ENCODE measurements at places on chromosomes 2 and 18. TPM values are rescaled to one million over a fixed set of nuclear protein-coding genes. Genes with fewer than 3 reads are reported as not detected.

AKAIN1 gene
- polyA plus RNA-seq: not detected

PPP4R3B gene
- 11.0 TPM for polyA plus RNA-seq

DNA sequence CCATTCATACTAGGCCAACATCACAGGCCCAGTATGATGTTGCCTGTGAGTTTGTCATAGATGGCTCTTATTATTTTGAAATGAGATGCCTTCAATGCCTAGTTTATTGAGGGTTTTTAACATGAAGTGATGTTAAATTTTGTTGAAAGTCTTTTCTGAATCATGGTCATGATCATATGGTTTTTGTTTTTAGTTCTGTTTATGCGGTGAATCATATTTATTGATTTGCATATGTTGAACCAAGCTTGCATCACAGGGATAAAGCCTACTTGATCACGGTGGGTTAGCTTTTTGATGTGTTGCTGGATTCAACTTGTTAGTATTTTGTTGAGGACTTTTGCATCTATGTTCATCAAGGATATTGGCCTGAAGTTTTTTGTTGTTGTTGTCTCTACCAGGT lies 195.8 kb upstream of the FN1 start:
- no peaks in the 10 kb centered on the region for H3K36me3 ChIP-seq
- H3K4me3 ChIP-seq: no peak overlapping the region
- H3K27me3 ChIP-seq: no peaks in the 10 kb centered on the region
- no peak for DNase-seq
- H3K4me1 ChIP-seq: no peaks in the 10 kb centered on the region
- no peak overlapping the region for H3K27ac ChIP-seq

- no peaks in the 10 kb centered on the region for H3K27me3 ChIP-seq
- H3K4me3 ChIP-seq: no peak overlapping the region
- no peak overlapping the region for H3K27ac ChIP-seq
- no peaks in the 10 kb centered on the region for H3K4me1 ChIP-seq
- H3K36me3 ChIP-seq: no peaks in the 10 kb centered on the region
Measured at GRCh38 chr2:118403658-118404451, 315.6 kb downstream of the INSIG2 start.

- DNase-seq: peak; percentile 47
- peak overlapping the region; percentile 27 for H3K27ac ChIP-seq
- peaks cover 9% of the 10 kb centered on the region for H3K4me1 ChIP-seq
- H3K36me3 ChIP-seq: no peaks in the 10 kb centered on the region
- no peak overlapping the region for H3K4me3 ChIP-seq
Measured at GRCh38 chr2:37506407-37507050, 162.1 kb downstream of the QPCT start.

DNA sequence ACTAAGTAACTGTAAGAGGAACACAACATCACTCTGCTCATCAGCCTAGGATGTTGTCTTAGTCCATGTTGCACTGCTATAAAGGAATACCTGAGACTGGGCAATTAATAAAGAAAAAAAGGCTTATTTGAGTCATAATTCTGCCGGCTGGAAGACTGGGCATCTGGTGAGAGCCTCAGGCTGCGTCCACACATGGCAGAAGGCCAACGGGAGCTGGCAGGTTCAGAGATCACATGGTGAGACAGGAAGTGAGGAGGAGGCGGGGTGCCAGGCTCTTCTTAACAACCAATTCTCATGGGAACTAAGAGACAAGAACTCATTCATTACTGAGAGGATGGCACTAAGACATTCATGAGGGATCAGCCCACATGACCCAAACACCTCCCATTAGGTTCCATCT lies 46.8 kb downstream of the EPG5 start:
- H3K27ac ChIP-seq: peak overlapping the region; percentile 64
- no peak overlapping the region for H3K4me3 ChIP-seq
- peaks cover 81% of the 10 kb centered on the region for H3K36me3 ChIP-seq
- peaks cover 11% of the 10 kb centered on the region for H3K4me1 ChIP-seq
- peak; percentile 68 for DNase-seq

CD8B2 gene
- not detected for polyA plus RNA-seq

POTEC gene
- not detected for polyA plus RNA-seq

DSG4 gene
- not detected for polyA plus RNA-seq

GRCh38 chr2:96527286-96528005 lies 9.1 kb upstream of the ARID5A start:
- H3K27me3 ChIP-seq: no peaks in the 10 kb centered on the region
- no peak overlapping the region for H3K27ac ChIP-seq
- peaks cover 11% of the 10 kb centered on the region for H3K4me1 ChIP-seq
- 0 out of 2 replicates have a peak overlapping the region, but pooled peaks have one; percentile 13 for H3K4me3 ChIP-seq
- DNase-seq: peak; percentile 56

GRCh38 chr2:96548558-96549465 lies 12.3 kb downstream of the ARID5A start:
- H3K4me1 ChIP-seq: no peaks in the 10 kb centered on the region
- no peaks in the 10 kb centered on the region for H3K36me3 ChIP-seq

WDR33 gene
- polyA plus RNA-seq: 12.4 TPM

- no peak overlapping the region for H3K27ac ChIP-seq
- H3K4me1 ChIP-seq: no peaks in the 10 kb centered on the region
- DNase-seq: no peak
Measured at GRCh38 chr2:217654168-217654567, 348.6 kb downstream of the TNS1 start.

ZNF892 gene
- 1.4 TPM for polyA plus RNA-seq

DNA sequence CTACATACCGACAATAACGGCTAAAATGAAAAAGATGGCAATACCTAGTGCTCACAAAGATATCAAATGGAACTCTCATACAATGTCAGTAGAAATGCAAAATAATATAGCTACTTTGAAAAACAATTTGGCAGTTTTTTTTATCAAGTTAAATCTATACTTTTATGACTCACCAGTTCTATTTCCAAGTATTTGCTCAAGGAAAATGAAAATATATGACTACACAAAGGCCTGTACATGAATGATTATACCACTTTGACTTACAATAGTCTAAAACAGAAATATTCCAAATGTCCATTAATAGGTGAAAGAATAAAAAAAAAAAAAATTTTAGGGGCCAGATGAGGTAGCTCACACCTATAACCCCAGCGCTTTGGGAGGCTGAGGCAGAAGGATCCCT lies 219.8 kb downstream of the ZRANB3 start:
- H3K4me3 ChIP-seq: no peak overlapping the region
- H3K36me3 ChIP-seq: peaks cover 6% of the 10 kb centered on the region

BCL2 gene
- 1.2 TPM for polyA plus RNA-seq

FBXO15 gene
- 0.70 TPM for polyA plus RNA-seq

FIGN gene
- 0.74 TPM for polyA plus RNA-seq

- H3K27ac ChIP-seq: no peak overlapping the region
- H3K36me3 ChIP-seq: no peaks in the 10 kb centered on the region
Measured at GRCh38 chr2:152493945-152494528, 159.1 kb downstream of the FMNL2 start.

SLC8A1 gene
- 3.2 TPM for polyA plus RNA-seq

GRCh38 chr2:64655018-64655664 lies 1.4 kb upstream of the SERTAD2 start:
- peak overlapping the region; percentile 91 for H3K27ac ChIP-seq
- H3K4me1 ChIP-seq: peaks cover 18% of the 10 kb centered on the region
- DNase-seq: no peak
- no peaks in the 10 kb centered on the region for H3K36me3 ChIP-seq

DNA sequence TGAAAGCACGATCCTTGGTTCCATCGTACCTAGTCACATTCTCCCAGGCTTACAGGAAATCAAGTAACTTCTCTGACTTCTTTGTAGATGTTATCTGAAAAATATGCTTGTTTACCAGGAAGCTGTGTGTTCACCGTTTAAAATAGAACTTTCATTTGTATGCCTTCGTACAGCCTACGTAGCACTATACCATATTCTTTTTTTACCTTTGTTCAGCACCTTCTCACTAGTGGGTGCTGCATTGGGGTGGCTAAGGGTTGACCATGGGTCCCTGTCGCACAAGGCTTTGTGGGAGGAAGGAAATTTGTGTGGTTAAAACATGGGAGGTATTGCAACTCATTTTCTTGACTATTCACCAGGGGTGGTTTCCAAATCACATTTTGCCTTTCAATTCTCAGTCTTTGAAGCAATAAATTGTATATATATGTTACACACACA lies 16.6 kb downstream of the MALT1 start:
- DNase-seq: no peak
- peaks cover 3% of the 10 kb centered on the region for H3K4me1 ChIP-seq
- peaks cover 46% of the 10 kb centered on the region for H3K36me3 ChIP-seq
- no peak overlapping the region for H3K27ac ChIP-seq
- no peaks in the 10 kb centered on the region for H3K27me3 ChIP-seq
- H3K4me3 ChIP-seq: no peak overlapping the region

CRYBA2 gene
- not detected for polyA plus RNA-seq

DNA sequence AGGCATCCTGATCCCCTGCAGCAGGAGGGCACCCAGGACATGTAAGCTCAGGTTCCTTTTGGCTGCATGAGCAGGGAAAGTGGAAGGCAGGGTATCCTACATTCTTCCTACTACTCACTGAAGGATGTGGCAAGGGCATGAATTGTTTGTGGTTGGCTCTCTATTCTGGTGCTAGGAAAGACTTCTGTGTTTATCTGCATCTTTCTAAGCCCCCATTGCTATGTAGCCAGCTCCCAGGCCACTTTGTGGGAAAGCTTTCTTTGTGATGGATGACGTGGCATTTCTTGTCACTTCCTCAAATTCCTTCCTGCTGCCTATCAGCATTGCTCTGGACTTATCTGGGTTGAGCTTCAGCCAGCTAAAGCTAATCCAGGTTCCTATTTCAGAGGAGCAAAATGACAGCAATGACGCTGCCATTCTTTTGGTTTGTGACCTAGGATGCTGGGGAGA lies 46.2 kb downstream of the MEIS1 start:
- H3K4me1 ChIP-seq: peaks cover 31% of the 10 kb centered on the region
- DNase-seq: no peak
- no peak overlapping the region for H3K4me3 ChIP-seq
- H3K27me3 ChIP-seq: no peaks in the 10 kb centered on the region
- no peak overlapping the region for H3K27ac ChIP-seq
- H3K36me3 ChIP-seq: peaks cover 15% of the 10 kb centered on the region

DNA sequence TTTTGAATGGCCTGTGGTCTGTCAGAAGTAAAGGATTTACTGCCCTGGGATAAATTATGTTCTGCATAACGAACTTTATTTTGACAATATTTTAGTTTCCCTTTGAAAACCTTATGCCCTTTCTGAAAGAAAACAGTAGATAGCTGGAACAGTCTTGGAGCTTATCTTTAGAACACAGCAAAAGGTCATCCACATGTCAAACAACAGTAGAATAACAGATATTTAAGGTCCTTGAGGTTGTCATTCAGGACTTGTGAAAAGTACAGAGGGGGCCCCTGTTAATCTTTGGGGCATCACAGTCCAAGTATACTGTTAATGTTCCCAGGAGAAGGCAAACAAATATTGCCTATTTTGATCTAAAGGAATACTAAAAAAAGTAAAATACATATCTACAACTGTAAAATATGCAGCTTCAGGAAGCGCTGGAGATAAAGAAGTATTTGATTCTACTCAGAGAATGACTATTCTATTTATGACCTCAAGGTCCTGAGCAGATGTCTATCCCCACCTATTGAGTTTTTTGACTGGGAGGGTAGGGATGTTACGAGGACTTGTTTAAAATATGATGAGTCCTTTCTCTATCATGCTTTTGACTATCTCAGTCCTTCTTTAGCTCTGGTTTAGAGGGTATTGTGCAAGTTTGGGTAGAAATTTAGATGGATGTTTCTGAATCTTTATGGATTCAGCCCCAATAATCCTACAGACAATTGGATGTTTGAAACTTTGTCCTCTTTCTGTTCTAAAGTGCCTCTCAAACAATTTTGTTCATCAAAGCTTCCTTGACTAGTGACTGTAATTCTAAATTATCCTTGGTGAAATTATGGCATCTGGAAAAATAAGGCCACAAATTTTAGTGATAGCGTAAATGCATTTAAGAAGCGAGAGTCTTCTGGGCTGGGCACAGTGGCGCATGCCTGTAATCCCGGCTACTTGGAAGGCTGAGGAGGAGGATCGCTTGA lies 25.1 kb upstream of the TMEM214 start:
- H3K27me3 ChIP-seq: no peaks in the 10 kb centered on the region
- H3K27ac ChIP-seq: no peak overlapping the region
- no peak overlapping the region for H3K4me3 ChIP-seq

SH3BP4 gene
- polyA plus RNA-seq: 32.9 TPM

MYL12B gene
- 555 TPM for polyA plus RNA-seq

GRCh38 chr2:11710210-11710609 lies 36.2 kb upstream of the LPIN1 start:
- H3K27ac ChIP-seq: peak overlapping the region; percentile 13
- H3K4me1 ChIP-seq: peaks cover 9% of the 10 kb centered on the region
- no peaks in the 10 kb centered on the region for H3K27me3 ChIP-seq
- H3K4me3 ChIP-seq: no peak overlapping the region
- DNase-seq: no peak

DNA sequence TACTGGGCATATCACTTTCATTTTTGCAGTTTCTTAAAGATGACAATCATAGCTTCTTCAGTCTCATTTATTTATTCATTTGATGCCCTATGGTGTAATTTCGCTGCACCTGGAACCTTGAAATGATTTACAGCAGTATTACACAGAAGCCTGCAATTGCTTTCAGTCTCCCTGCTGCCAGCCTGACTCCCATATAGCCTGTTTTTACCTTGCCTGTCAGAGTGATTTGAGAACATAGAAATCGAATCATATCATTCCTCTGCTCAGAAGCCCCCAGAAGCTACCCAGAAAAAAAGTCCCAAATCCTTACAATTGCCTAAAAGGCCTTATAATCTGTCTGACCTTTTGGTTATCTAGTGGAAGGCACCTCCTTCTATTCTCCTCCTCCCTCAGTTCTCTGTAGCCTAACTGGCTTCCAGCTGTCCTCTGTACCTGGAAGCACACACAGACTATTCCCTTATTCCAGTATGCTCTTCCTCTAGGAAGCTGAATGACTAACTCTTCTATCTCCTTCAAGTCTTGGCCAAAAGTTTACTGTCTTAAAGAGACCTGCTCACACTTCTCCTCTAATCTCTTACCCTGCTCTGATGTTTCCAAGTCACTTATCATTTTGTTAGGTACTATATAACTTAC lies 12.6 kb downstream of the SCN3A start:
- H3K4me3 ChIP-seq: no peak overlapping the region
- no peak overlapping the region for H3K27ac ChIP-seq
- H3K4me1 ChIP-seq: peaks cover 2% of the 10 kb centered on the region
- no peaks in the 10 kb centered on the region for H3K36me3 ChIP-seq
- DNase-seq: no peak
- H3K27me3 ChIP-seq: no peaks in the 10 kb centered on the region

DNA sequence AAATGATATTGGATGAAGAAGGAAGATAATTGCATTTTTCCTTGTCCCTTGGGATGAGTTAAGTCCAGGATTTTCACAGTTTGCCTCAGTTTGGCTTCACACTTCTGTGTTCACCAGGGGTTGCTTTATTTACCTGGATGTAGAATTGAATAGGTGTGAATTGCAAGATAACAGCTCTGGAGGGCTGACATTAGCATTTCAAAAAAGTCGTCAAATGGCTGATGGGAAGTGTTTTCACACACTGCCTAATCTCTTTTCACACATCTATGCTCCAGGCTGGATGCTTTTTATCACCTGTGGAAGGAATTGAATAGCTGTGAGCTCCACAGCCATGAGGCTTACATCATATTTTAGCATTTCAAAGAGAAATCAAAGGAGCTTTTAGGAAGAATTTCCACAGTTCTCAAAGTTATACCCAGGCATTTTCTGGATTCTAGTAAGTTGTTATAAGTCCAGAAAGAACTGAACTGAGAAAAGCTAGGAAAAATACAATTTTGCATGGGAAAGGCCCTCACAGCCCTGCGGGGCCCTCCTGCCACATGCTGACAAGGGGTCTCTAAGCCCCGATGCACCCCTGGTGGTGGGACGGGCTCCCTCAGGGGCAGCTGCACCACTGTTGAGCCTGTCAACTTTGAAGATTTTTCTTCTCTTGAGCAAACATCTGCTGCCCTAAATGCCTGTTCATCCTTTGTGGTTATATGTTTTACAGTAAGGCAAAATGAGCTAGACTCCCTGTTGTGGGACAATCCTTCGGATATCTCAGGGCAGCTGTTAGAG lies 43.9 kb downstream of the TEX51 start:
- peaks cover 28% of the 10 kb centered on the region for H3K4me1 ChIP-seq
- H3K27ac ChIP-seq: no peak overlapping the region
- no peak overlapping the region for H3K4me3 ChIP-seq
- no peaks in the 10 kb centered on the region for H3K36me3 ChIP-seq
- no peak for DNase-seq
